ENCODE measurements at places on chromosomes 5 and 9.

GRCh38 chr9:105291938-105292337 lies 47.5 kb downstream of the SLC44A1 start:
- DNase-seq = no peak

DNA sequence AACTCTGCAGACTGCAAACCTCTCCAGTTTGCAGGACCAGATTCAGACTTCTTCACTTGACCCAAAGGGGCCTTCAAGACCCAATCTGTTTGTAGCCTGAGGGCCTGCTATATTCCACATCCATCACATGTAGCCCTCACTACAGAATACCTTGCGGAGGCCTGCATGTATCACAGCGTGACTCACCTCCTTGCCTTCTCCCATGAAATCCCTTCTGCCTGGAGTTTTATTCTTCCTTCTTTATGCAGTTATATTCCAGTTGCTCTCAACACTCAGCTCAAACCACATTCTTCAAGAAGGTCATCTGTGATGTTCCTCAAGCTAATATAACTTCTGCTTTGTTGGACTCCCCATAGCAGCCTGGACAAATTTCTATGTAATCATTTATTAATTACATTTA lies 198.5 kb upstream of the PTGER4 start:
- no peak for DNase-seq

GRCh38 chr5:95725071-95725820 lies 5.9 kb upstream of the RHOBTB3 start:
- no peak for DNase-seq

DNA sequence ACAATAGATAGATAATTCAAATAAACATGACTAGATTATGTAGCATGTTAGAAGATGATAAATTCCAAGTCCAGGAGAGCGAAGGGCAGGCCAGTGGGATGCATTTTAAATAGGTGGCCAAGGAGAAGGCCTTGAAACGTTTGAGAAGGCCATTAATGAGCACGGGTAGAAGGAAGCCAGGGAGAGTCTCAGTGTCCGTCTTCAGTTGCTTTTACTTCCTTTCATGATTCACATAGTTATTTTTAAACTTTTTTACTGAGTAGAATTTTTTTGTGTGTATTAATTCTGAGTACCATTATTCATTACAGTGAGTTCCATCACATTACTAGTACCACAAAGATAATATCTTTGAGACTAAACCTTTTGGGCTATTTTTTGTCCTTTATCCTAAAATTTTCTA lies 259.2 kb downstream of the ARRDC3 start:
- no peak for DNase-seq

- DNase-seq = no peak
Measured at GRCh38 chr5:11385901-11386293, 518.3 kb downstream of the CTNND2 start.

- DNase-seq = peak; percentile 9
Measured at GRCh38 chr5:167982-168660, 23.2 kb upstream of the LRRC14B start.

- peak; percentile 81 for DNase-seq
Measured at GRCh38 chr9:129258124-129258822, 80.2 kb upstream of the IER5L start.

DNA sequence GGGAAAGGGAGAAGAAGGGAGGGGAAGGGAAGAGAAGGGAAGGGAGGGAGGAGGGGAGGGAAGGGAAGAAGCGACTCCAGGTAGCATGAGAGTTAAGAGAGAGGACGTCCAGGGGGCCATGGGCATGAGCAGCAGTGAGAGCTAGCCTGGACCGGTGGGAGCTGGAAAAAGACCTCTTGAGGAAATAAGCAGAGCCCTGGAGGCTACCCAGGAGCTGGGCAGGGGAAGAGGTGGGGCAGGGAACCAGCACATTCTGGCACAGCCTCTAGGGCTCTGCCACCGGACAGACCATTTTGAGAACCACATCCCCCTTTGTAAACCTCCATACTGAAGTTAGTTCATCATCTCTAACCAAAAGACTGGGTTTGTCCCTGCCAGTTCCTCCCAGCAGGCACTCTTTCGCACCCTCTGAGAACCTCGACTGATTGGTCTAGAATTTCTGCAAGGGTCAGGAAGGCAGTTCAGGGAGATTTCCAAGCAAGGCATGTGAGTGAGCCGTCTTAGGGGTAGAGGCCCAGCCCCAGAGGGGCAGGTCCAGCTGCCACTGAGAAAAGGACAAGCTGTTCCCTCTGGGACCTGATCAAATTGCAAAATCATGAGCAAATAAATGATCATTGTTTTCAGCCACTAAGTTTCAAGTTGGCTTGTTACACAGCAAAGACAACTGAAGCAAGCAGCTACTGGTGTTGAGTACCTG lies 11.6 kb downstream of the NAIF1 start:
- DNase-seq = peak; percentile 61

DNA sequence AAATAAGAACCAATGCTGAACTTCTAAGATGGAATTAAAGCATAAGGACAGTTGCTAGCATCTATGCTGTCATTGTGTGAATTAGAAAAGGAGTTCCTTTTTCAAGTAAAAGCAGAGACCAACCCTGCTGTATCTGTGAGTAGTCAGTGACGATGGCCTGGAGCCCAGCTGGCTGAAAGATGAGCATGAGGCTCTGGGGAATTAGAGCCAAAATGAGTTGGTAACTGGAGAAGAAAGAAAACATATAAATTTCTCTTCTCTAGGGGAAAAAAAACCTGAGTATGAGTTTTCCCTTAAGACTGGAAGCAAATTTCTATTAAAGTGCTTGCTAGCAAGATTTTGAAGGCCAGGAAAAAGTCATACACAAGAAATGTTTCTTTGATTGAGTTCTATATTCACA lies 1.6 kb upstream of the SPZ1 start:
- DNase-seq = no peak

GRCh38 chr5:14240359-14240758 lies 97.2 kb downstream of the TRIO start:
- no peak for DNase-seq

DNA sequence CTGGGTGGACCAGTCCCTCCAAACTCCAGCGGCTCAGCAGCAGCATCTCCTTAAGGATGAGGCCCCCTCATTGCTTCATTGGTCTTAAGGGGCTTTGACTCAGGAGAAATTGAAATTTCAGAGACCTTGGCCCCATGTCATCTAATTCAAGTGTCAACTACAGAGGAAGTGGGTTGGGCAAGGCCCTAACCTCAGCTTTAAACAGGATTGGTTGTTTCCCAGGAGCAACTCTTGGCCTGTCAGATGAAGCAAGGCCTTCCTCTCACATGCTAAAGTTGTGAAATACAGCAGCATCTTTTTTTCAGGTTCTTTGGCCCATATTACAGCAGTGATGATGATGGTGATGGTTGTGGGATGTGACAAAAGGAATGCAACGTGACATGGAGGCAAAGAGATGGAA lies 348.3 kb downstream of the ICE1 start:
- DNase-seq = no peak

DNA sequence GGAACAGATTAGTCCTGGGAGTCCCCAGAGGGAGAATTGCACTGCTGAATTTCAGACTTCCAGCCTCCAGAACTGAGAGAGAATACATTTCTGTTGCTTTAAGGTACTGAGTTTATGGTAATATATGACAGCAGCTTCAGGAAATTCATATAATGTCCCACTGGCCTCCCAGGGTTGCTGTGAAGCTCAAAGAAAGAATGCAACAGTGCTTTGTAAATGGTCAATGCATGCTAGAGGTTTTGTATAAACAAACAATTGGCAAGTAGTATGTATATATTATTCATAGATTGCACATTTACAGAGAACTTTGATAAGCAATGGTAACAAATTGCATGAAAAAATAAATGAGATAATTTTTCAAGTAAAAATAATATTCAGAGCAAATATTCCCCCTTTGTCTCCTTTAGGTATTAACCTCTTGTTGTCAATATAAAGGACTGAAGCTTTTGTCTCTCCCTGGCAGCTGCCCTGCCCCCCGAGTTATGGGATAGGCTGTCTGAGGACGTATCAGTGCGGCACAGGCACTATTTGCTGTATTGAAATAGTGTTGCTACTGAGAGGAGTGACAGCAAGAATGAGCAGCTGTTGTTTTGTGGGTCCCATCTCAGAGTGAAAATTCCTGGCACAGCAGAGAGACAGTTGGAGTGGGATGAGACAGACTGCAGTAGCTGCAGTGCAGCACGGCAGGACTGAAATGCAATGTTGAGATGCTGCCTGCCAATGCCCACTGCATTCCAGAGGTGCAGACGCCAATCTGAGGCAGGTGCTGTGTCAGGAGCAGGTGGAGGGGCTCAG lies 194.2 kb upstream of the GLRA1 start:
- no peak for DNase-seq

GRCh38 chr9:18020121-18020745 lies 441.4 kb downstream of the SH3GL2 start:
- no peak for DNase-seq

- DNase-seq = no peak
Measured at GRCh38 chr5:132384506-132385050, 15.1 kb downstream of the SLC22A5 start.

DNA sequence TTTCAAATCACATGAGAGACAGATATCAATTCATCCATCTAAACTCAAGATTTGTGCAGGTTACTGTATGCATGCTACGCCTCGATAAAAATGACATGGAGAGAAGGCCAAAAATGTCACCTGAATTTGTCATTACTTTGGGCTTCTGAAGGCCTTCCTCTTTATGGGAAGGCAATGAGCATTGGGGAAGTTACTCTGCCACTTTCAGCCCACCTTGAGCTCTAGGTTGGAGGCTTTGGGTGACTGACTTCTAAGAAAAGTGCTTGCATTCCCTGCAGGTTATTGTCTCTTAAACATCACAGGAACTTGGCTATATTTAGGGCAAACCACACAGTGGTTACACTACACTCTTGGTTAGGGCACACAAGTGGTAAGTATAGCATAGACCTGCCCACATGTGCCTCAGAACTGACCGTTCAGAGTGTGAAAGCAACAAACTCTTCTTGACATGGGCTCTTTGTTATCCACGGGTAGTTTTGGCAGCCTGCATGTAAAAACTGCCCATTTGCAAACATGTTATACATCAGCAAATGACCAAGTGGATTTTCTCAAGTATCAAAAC lies 169.5 kb downstream of the ZNF608 start:
- no peak for DNase-seq

DNA sequence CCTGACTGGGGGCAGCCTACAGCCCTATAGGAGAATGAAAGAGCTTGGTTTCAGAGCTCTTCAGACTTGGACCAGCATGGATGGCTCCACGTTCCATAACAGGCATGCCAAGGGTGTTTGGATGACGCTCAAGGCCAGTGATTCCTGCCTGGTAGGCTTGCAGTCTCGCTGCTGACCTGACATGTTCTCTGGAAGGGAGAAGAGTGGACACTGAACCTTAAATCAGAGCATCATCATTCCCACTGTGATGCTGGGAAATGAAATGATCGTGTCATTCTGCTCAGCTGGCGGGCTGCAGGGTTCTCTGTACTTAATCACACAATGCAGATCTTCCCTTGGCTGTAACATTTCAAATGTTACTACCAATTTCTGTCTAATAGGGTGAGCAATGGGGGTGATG lies 57.0 kb downstream of the CFAP90 start:
- no peak for DNase-seq

- DNase-seq = no peak
Measured at GRCh38 chr5:149664666-149665415, 65.3 kb upstream of the PPARGC1B start.

GRCh38 chr5:15384176-15384575 lies 115.8 kb upstream of the FBXL7 start:
- no peak for DNase-seq

DNA sequence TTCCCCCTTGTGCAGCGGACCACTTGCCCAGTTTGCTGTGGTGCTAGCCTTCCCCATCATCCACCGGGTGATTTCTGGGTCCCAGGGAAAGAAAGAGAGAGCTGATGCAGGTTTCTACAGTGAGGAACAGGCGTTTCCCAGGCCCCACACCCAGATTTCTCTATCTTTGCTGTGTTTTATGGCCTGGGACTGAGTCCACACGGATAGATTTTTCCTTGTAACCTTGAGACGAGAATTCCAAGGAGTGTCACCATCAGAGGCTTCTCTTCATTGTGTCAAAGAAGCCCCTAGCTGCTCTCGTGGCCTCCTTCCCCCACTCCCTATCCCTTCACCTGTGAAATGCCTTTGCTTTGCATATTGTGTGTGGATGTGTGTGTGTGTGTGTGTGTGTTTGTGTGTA lies 21.2 kb upstream of the FGFR4 start:
- no peak for DNase-seq

- no peak for DNase-seq
Measured at GRCh38 chr9:892123-892522, 50.6 kb downstream of the DMRT1 start.

DNA sequence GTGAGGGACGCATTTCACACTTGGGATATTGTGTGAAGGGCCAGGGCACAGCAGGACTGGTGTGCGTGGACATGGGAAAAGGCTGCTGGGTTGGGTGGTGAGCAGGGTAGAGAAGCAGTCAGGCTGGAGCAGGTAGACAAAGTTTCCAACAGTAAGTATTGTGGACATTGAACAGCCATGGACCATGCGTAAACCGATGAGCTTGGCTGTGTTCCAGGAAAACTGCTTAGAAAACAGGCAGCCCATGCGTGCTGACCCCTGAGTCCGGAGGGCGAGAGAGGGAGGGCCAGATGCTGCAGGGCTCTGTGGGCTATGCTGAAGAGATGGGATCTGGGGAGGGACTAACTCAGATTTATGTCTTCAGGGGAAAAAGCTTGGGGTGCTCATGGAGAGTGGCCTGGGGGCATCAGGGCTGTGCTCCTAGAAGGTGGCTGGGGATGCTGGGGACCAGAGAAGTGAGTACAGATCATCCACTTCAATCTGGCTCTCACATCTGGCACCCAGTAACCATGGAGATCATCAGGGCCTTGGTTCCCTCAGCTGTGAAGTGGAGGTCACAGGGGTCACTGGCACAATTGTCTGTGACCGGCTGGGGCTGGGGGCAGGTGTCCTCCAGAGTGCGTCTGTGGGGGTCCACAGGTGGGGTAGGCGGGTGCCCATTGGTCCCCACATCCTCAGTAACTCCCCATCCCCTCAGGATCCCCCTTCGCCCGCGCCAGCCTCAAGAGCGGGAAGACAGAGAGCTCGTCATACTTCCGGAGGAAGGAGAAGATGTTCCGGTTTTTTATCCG lies 93.3 kb downstream of the CACNA1B start:
- DNase-seq = no peak

GRCh38 chr9:122333169-122333808 lies 37.5 kb upstream of the PTGS1 start:
- DNase-seq = no peak

DNA sequence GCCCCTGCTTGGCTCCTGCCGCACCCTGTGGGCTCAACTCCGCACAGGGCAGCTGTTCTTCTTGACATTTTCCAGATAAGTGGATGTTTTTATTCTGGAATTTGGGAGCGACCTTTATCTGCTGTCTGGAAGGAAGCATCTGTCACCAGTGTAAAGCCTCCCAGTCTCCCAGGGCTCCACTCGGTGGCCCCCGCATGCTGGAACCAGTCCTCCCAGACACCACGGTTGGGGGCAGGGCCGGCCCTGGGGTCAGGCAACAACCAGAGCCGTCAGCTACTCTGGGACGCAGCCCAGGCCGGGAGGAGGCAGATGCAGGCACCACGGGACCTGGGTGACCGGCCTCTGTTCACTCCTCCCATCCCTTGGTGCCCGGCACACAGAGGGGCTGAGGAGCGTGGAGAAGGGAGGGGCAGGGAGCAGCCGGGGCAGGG lies 92.8 kb upstream of the ADAMTS2 start:
- DNase-seq = no peak

GRCh38 chr5:180345186-180345585 lies 8.0 kb downstream of the GFPT2 start:
- DNase-seq = no peak

- DNase-seq = no peak
Measured at GRCh38 chr9:121225240-121225639, 23.6 kb upstream of the RAB14 start.

GRCh38 chr5:53151713-53152458 lies 42.3 kb upstream of the MOCS2 start:
- DNase-seq = no peak

GRCh38 chr9:16257604-16258003 lies 612.9 kb downstream of the BNC2 start:
- no peak for DNase-seq

Measured in left colon (tissue), 2 donors.